ENCODE measurements at places on chromosomes 11 and 22.
A peak's percentile ranks its signal among the peaks of the same experiment; 100 is the strongest.

GRCh38 chr22:43432883-43433415 is 21.1 kb downstream of the MPPED1 start:
- DNase-seq = no peak

DNA sequence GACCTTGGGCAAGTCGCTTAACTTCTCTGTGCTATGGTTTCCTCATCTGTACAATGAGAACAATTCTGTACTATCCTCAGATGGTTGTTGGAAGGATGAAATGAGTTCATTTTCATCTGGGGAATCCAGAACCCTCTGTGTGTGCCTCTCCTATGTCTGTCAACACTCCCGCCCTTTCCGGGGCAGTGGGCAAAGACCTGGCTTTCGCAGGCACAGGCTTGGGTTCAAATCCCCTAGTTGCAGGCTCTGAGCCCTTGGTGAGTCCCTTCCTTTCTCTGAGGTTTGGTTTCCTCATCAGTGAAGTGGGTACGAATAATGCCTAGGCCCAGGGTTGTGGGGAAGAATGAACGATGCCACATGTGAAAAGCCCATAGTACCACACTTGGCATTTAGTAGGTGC is 6.0 kb downstream of the PNPLA5 start:
- no peak for DNase-seq

GRCh38 chr22:46453006-46453828 is 84.2 kb downstream of the CELSR1 start:
- DNase-seq = no peak

DNA sequence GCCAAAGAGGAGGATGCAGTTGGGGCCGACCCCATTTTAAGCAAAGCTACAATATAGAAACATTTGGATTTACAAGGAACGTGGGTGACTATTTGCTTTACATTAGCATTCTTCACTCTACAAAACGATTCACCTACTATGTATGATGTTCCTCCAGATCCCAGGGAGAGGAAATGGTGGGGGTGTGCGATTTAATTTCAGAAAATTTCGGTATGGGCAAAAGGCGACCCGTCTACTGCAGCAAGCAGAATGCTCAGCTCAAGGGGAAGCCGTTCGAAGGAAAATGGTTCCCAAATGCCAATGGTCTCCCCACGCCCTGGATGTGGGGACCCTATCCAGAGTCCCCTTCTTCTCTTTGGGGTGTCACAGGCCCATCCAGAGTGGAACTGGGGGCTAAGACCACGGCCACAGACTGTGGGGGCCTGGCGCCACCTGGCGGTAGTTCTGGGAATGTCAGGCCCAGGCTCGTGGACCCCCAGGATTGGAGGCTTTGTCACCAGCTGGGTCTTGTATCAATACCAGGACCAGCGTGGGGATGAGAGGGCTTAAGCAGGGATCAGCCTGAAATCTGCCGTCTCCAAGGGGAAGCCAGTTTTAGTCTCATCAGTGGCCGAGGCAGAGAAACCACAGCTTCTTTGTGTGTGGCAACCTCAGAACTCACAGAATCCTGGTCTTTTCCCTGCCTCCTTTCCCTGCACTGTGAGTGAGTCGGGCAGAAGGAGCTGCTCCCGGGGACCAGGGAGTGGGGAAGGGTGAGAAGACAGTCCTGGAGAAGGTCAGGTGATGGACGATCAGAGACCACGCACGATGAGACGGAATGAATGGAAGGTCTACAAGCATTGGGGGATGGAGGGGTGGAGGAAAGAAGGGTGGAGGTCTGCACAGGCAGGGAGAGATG is 8.4 kb downstream of the LRRC10B start:
- peak; percentile 40 for DNase-seq

DNA sequence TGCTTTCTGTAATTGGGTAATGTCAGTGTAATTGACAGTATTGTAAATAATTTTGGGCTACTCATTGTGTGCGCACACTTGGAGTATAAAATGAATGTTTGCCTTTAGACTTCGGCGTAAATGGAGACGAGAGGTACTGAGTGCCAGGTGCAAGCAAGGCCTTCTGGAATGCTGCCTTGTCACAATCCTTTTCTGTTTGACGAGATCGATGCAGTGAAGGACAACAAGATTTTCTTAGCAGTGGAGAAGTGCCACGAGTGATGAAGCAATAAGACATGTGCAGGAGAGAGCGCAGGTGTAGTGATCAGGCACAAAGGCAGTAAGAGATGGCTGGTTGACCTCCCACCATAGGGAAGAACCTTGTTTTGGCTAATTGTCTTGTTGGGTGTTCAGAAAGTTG is 67.5 kb downstream of the DDX10 start:
- no peak for DNase-seq

DNA sequence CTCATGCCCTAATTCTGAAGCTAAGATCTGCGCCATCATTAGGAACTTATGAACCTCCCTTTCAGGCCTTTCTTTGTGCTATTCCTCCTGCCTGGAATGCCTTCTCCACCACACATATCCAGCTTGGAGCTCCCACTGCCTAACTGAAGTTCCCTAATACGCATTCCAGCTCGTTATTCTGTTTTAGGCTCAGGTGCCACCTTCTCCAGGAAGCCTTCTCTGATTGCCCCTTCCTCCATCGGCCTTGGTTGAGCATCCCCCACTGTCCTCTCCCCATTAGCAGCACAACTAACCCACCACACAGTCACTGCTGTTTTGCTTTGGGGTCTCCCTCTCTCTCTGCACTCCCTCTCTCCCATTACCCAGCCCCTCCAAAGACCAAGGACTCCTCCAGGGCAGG is 5.2 kb downstream of the CRYBB1 start:
- DNase-seq = no peak

- no peak for DNase-seq
These were observed 84.2 kb downstream of the CCDC83 start for GRCh38 chr11:85939099-85940015.

DNA sequence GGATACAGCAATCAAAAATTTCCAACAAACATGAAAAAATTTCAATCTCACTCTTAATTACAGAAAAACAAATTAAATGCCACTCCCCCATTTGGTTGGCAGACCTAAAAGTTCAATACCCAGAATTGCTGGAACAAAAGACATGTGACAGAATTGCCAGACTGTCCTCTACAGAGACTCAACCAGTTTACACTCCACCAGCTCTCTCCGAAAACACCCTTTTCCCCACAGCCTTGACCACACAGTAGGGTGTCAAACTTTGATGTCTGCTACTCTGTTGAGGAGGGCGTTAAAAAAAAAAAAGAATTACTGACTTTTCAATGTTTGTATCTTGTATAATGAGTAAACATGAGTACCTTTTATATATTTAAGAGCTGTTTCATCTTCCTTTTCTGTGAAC is 44.7 kb upstream of the YPEL1 start:
- DNase-seq = no peak

- no peak for DNase-seq
These were observed 69.6 kb downstream of the PPP2R1B start for GRCh38 chr11:111696556-111696955.

GRCh38 chr11:132648851-132649250 is 883.5 kb downstream of the OPCML start:
- no peak for DNase-seq

DNA sequence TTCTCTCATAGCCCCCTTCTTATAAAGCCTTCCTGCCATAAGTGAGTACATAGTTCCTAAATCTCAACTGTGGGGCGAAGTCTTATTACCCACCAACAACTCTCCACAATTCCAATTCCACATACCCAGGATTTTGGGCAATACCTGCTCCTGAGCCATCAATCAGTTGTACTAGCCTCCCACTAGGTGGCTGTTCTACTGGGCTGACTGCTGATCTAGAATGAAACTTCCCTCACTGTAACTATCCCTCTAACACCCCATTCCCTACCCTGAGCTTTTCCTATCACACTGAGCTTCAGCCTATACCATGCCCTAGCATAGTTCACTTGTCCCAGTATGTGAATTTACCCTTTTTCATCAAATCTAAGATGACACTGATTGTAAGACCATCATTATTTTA is 52.5 kb downstream of the RRAS2 start:
- DNase-seq = no peak

GRCh38 chr11:488992-489391 is 18.1 kb downstream of the RNH1 start:
- no peak for DNase-seq

DNA sequence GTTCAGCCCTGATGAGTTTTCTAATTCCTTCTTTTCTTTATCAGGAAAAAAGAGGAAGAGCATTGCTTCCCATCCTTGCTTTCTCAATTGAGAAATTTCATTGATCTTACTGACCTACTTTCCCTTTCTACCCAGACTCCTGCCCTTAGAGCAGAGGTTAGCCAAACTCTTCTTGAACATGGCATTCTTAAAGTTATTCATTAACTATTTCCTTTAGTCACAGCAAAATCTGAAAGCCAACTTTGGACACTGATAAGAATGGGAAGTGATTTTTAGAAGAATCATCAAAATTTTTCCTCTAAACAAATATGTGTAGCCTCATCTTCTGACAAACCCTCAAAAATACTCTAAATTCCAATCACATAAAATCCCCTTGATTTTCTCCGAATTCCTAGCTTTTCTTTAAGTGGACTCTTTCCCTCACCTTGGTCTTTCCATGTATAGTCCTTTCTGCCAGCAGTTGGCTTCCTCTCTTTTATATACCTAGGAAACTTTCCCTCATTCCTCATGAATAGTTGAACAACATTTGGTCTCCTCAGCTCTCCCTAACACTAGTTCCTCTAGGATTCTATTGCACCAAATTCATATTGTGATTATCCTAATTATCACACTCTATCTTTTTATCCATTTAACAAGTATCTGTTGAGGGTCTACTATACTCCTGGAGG is 566.7 kb upstream of the CCDC90B start:
- no peak for DNase-seq

DNA sequence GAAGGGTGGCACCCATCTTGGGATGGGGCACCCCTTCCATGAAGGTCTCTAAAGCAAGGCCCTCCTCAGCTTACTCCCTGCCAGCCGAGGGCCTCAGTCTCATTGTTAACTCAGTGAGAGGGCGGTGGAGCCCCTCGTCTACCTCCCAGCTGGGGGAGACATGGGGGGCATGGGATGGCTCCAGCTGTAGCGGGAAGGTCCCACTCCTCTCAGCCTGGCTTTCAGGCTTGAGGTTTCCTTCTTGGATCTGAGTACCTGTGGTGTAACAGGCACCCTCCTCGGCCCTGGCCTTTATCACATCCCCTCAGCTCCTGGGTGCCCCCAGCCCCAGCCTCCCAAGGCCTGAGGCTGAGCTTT is 2.0 kb downstream of the MIF start:
- DNase-seq = no peak

- no peak for DNase-seq
These were observed 206.5 kb downstream of the CTTN start for GRCh38 chr11:70604630-70605467.

DNA sequence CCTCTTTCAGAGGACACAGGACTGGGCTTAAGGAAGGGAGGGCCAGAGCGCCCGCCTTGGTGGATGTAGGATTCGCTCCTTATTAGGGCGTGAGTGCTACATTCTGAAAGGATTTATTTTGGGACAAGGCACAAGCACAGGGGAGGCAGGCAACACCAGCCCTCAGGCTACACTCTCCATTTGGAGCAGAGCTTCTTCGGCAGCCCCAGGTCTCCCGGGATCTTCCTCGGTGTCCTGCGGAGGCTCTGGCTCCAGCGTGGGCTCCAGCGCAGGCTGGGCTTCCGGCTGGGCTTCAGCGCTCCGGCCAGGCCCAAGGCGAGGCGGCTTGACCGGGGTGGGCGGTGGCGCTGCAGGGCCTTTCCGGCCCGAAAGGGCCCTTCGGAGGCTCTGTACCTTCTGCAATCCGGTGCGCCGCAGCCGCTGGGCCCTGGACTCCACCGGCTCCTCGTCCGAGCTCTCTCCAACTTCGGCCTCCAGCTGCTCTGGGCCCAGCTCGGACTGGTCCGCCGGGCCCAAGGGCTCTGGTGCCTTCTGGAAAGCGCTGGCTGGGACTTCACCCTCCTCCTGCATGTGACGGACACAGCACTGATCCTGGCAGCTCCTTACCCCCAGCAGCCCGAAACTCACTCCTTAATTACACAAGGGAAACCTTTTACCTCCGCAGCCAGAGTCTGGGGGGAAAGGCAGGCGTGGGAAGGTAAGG is 1.1 kb downstream of the CAVIN3 start:
- no peak for DNase-seq

- DNase-seq = no peak
These were observed 13.3 kb downstream of the PARVA start for GRCh38 chr11:12390687-12391110.

GRCh38 chr11:95228081-95228749 is 2.8 kb downstream of the SESN3 start:
- peak; percentile 24 for DNase-seq

DNA sequence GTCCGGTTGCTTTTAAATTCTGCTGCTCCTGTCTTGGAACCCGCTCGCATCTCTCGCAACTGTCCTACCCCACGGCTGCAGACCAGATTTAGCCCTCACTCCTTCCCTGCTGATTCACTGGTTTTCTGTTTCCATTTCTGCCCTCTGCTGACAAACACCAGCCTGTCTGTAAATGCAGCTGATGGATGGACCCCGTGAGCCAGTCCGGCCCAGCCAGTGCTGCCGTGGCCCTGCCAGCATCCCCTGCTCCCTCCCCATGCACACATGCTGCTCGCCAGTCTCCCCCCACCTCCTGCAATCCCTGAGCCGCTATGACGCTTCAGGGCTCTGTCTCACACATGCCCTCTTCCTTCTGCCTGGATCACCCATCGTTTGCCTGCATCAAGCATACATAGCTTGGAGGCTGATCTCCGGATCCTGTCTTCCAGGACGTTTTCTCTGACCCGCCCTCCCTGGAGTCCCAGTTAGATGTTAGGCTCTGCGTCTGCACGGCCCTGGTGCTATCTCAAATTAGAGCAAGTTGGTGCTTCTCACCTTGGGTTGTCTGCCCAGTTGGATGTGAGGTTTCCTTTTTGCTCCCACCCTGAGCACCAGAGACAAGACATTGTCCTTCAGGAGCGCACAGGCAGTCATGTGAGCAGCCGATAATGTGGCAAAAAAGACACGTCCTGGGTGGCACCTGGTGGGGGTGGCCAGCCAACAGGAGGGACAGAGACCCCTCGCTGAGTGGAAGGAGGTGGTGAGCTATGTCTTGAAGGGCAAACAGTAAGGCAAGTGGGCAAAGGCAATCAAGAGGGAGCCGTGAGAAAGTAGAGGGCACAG is 4.3 kb upstream of the ACR start:
- no peak for DNase-seq

GRCh38 chr11:109306322-109306721 is 115.7 kb upstream of the C11orf87 start:
- DNase-seq = no peak

DNA sequence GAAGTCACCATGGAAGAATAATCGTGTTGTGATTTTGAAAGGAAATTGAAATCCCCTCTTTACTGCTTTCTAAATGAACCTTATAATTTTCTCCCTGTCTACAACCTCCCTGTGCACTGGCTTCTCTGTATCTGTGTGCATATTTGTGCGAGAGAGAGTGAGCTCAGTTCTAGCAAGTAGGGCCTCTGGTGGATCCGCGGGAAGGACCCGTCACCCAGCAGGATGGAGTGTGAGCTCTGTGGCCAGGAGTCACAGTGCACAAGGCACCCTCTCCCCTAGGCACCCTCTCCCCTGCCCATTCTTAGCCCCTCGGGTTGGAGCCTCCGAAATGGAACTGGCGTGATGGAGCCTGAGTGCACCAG is 109.0 kb downstream of the TRIM29 start:
- no peak for DNase-seq

- DNase-seq = no peak
These were observed 160.9 kb downstream of the C11orf91 start for GRCh38 chr11:33539751-33540150.

GRCh38 chr11:36436064-36436463 is 74.0 kb downstream of the TRAF6 start:
- no peak for DNase-seq

- peak; percentile 100 for DNase-seq
These were observed at the start of gene CDK2AP2 for GRCh38 chr11:67507864-67508485. TSS of gene CDK2AP2 (minus strand) at chr11:67508162. CDS start at chr11:67508082, 80 bp downstream.

- DNase-seq = no peak
These were observed 3.8 kb downstream of the SERPING1 start for GRCh38 chr11:57601297-57601696.

GRCh38 chr11:69834811-69835800 is 15.9 kb upstream of the FGF3 start:
- DNase-seq = no peak

All from erythroblast (primary cell).